ENCODE measurements at places on chromosomes 1 and 21.
A peak's percentile ranks its signal among the peaks of the same experiment; 100 is the strongest.

DNA sequence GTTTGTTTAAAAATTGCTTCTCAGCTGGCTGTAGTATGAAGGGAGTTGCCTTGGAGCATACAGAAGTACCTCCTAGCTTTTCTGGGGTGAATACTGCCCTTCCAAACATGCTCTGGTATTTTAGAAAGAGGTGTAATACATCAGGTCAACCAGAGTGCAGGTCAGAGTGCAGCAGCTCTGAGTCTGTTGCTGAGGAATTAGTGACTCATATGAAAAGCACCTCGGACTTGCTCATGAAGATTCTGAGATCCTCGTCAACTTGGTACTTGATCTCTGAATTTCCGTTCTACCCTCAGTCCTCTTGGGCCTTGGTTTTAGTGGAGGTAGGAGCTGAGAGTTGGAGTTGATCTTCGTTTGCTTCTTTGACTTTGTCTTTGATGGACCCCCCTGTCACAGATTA lies 67.3 kb downstream of the NOS1AP start:
- no peak for DNase-seq

DNA sequence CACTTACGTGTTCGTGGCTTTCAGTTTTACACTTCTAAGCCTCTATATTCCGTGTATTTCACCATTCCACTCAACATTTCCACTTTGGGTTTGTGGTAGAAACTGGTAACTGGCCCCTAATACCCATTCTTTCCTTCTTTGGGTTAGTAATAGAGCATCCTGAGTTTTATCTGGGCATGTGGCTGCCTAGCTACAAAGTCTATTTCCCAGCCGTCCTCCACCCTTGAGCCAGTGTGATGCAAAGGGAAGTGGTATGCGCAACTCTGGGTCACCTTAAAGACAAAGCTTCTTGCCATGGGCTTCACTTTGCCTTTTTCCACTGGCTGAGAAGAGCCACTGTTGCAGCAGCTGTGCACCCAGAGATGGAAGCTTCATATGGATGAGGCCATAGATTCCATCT lies 73.9 kb downstream of the LAMC2 start:
- no peak for DNase-seq

DNA sequence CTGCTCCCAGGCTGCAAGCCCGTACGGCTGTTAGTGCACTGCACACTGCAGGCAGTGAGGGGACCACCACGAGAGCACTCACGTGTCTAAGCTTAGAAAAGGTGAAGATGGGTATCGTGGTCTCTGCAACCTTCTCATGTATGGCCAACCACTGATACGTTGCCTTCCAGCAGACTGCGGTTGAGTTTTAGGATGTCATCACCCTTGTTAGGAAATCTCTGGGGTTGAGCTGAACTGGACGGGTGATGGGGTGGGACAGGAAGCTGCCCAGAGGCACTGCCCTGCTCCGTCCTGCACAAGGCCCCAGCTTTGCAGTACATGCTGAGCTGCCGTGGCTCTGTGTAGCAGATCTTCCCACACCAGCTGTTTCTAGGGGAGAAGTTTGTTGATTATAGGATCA lies 43.3 kb downstream of the FAAP20 start:
- peak; percentile 92 for DNase-seq

DNA sequence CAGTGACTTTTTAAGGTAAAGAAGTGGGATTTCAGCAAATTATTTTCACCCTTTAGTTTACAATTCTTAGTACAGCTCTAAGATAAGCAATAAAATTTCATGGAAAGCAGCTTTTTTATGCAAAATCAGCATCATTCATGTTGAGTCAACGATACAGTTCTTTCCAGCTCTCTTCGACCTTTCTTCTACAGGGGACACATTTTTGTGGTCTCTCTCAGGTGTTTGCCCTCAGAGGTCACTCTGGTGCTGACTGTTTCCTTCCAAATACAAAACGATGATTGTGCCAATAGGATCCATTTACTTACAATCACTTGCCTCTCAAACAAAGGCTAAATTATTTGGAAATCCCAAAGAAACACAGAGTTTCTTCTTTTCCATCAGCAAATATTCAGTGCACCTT lies 51.0 kb downstream of the PSMG1 start:
- DNase-seq, result no peak

DNA sequence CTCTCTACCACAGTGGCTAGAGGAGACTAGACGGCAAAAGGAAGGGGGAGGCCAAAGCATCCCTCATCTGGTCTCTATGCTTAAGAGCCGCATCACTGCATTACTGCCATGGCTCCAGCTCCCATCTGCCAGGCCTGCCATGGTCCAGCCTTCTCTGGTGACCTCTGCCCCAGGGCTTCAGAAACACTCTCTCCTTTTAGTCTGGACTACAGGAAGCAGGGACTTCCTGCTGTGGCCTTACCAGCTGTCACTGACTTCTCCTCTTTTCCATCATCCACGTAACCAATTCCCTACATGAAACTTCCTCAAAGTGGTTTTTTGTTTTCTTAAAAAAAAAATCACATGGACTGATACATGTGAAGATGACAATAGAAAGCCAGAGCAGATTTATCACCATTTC lies 323.1 kb upstream of the NFIA start:
- DNase-seq, result no peak
